Stimulated activated CD8-positive, alpha-beta memory T cell treated with anti-CD3 and anti-CD28 coated beads, Interleukin-2, amount 100 ng/mL, for 1 hour (primary cell): ENCODE measurements at places on chromosomes 6 and 20.

- no peak for DNase-seq
Observed at GRCh38 chr20:53276143-53276542, 304.0 kb downstream of the TSHZ2 start.

- no peak for DNase-seq
Observed at GRCh38 chr6:51398064-51398705, 579.5 kb downstream of the TFAP2B start.

DNA sequence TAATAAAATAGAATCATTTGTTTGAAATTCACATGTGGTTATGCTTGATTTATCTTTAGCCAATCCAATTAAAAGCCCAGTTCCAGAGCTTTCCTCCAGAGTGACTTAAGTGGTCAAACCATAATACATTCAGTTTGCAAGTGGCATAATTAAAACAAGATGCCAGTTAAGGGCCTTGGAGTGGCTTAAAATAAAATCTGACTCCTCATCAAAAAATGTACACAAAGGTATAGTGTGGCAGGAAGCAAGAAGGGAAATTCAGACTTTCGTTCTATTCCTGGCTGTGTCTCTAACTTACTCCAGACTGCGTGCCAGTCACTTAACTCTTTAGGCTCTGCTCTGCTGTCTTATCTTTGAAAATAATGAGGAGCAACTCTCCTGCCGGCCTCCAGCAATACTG is 251.3 kb upstream of the PRND start:
- no peak for DNase-seq

DNA sequence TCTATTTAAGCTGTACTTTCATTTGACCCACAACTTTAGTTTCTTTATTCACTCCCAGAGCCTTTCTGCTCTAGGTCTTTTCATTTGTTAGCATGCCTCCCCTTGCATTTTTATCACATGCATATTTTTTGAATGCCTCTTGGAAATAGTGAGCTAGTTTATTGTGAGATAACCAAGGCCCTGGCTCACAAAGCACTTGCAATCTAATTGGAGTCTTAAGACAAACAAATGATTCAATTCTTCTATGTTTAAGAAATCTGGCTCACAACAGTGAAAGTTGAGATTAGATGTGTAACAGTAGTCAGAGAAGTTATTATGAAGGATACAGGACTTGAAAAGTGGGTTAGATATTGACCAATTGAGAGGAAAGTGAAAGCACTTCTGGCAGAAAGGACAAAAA is 173.4 kb downstream of the MOXD1 start:
- no peak for DNase-seq

DNA sequence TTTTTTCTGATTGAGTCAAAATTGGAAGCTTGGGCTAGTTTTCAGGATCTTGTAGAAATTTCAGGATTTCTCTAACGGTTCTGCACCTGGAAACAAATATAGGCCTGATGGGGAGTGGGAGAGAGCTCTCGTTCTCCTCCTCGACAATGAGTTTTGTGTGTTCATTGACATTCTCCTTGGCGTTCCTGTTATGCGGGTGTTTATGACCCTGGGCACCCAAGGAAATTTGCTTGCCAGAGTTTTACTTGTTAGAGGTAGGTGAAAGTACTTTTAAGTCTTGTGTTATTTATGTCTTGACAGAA is 2.2 kb downstream of the ASXL1 start:
- no peak for DNase-seq

- DNase-seq = no peak
Observed at GRCh38 chr6:93677264-93677965, 258.1 kb upstream of the EPHA7 start.

DNA sequence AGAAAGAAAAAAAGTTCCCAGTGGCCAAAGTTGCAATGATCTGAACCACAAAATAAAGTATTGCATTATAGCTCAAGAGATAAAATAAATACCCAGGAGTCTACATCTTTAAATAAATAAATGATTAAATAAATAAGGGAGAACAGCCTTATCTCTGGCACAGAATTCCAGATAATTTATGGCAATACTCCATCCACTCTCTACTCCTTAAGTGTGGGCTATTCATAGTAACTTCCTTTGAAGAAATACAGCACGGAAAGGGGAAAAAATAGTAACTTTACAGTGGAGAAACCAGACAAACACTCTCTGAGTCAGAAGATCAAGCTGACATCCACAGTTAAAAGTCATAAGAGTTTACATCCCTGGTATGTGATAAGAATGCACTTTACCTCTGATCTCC is 11.6 kb downstream of the AURKA start:
- DNase-seq = no peak

- DNase-seq = no peak
Observed at GRCh38 chr6:81950877-81951276, 198.4 kb upstream of the TENT5A start.

GRCh38 chr6:152271776-152272464 is 365.2 kb downstream of the SYNE1 start:
- no peak for DNase-seq

DNA sequence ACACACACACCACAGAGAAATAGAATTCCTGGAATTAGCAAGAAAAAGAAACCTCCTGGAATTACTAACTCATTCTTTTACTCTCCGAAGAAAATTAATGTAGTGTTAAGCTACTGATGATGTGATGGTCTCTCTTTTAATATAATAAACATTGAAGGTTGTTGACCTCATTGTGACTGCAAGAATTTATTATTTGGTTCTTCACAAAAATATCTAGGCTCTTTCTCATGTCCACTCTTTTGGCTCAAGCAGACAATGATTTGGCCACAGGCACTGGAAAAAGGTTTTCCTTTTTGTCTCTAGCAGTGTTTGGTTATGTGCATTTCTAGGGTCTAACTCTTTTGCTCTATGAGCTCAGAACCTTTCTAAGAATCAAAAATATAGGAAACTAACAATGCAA is 811.9 kb downstream of the TENT5A start:
- no peak for DNase-seq

- no peak for DNase-seq
Observed at GRCh38 chr6:157631412-157631811, 191.6 kb upstream of the SNX9 start.

GRCh38 chr6:147195987-147196386 is 8.2 kb upstream of the STXBP5 start:
- DNase-seq = no peak

- DNase-seq = no peak
Observed at GRCh38 chr6:161233986-161234661, 39.7 kb downstream of the AGPAT4 start.

- DNase-seq = no peak
Observed at GRCh38 chr6:79598012-79598411, 33.1 kb upstream of the SH3BGRL2 start.

GRCh38 chr20:43855803-43856202 is 58.8 kb upstream of the TOX2 start:
- no peak for DNase-seq

DNA sequence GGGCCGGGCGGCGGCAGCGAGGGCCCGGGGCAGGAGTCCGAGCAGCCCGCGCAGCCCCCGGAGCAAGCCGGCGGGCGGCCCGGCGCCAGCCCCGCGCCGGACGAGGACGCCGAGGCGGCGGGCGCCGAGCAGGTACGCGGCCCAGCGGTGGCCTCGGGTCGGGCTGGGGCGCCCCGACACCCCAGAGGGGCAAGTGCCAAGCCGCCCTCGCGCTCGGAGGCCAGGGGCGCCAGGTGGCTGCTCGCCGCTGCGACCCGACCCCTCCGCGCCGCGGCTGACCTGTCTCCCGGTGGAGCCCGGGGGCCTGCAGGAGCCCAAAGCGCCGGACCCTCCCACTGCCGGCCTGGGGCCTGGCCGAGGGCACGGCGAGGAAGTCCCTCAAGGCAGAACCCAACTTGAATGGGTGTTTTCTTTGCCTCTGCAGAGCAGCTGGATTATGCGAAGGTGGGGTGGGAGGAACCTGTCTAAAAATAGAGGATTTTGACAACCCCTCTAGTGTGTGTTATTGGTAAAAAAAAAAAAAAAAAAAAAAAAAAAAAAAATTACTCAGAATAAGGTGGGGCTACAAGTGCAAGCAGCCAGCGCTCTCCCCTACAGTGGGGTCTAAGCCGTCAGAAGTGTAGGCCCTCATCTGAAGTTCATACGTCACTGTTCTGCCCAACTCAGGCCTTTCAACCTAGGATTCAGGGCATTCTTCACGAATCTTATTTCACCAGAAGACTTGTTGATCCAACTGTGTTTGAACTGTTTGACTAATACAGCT is 609 bp downstream of the OGFRL1 start:
- no peak for DNase-seq

DNA sequence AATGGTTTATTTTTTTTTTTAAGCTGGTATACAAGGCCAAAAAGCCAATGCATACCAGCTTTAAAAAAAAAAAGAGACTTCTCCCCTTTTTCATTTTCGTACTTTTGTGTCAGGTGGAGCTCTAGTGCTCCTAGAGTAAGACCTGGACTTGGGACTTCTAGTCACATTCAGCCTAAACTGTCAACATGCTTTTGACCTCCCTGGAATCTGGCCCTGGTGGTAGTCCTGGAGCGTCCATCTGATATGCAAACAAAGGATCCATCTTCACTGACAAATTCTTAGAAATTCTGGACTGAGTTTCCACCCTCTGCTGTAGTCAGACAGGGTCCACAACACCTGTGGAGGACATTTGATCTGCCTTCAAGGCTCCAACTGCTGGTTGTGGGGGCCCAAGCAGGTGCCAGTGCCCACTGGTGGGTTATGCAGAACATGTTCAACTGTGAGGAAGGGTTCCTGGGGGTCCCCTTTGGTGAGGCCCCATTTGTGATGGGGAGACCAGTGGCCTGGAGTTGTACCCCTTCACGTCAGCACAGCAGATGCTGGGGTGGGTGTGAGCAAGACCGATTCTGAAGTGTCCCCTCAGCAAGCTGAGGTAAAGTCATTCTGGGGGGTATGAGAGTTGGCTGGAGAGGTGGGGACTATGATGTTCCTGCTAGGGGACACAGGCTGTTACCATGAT is 12.6 kb upstream of the PCMTD2 start:
- DNase-seq = no peak

DNA sequence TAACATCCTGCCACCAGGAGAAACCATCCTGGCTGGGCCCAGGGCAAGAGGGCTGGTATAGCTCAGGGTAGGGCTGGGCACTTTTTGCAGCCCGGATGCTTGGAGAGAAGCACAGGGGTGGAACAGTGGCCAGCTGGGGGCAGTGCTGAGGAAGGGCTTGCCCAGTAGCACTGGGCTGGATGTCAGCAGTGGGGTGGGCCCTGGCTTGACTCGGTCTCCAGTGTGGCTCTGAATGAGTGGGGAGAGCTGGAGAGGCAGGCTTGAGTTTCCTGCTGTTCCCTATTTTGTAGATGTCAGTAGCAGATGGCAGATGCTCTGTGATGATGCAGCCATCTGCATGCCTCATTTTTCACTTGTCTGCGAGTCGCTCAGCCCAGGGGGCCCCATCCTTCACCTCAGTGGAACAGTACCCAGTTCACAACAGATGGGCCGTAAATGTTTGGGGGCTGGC is 56.3 kb upstream of the TULP1 start:
- no peak for DNase-seq

- no peak for DNase-seq
Observed at GRCh38 chr6:162618448-162619002, 109.0 kb downstream of the PRKN start.

DNA sequence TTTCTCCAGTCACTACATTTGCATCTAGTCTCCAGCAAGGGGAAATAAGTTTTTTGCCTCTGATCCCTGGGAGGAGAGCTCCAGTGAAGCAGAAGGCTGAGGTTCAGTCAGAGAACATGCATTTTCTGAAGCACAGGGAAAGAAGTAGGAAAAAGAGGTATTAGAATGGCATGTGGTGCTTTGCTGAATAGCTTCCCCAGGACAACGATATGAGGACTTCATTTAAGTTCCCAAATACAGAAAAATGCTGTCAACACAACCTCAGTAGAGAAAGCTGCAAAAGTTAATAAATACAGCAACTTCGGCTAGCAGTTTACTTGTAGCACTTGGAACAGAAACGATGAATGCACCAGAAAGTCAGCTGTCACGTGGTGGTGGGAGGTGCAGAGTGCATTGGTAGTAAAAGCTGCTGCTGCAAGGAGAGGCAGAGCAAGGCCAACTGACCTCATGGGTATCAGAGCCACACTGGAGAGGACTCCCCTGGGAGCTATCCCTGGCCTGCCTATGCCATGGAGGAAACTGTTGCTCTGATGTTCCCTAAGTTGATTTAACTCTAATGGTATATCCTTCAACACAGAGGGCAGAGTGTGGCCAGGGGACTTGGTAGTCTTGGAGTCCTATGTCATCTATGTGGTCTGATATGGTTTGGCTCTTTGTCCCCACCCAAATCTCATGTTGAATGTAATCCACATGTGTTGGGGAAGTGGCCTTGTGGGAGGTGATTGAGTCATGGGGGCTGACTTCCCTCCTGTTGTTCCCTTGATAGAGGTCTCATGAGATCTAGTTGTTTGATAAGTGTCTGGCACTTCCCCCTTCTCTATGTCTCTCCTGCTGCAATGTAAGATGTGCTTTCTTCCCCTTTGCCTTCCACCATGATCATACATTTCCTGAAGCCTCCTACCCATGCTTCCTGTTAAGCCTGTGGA is 85.9 kb downstream of the ADTRP start:
- DNase-seq = no peak

DNA sequence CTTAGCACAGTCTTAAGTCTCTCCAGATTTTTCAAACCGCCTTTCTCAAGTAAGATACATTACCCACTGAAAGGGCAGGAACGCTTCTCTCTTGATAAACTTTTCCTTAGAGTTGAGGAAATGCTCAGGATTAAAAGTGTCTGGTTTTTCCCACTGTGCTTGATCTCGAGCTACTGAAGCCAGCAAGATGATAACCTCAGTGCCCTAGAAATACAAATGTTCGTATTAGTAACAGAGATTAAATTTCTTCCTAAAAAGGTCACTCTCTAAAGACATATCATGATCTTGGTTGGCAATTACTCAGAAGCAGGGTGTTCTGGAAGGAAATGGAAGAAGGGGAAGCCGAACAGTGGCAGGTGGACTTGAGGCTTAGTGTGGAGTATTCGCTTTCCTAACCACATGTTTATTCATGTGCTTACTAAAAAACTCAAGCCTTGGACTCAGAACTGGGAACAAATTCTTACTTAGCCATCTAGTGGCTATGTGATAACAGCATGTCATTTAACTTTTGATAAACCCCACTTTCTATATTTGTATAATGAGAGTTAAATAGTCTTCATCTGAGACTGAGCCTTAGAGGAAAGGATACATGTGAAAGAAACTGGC is 20.1 kb downstream of the C6orf141 start:
- DNase-seq = no peak

GRCh38 chr6:48766349-48766748 is 655.4 kb upstream of the PTCHD4 start:
- DNase-seq = no peak

- no peak for DNase-seq
Observed at GRCh38 chr6:93433592-93433991, 14.2 kb upstream of the EPHA7 start.

DNA sequence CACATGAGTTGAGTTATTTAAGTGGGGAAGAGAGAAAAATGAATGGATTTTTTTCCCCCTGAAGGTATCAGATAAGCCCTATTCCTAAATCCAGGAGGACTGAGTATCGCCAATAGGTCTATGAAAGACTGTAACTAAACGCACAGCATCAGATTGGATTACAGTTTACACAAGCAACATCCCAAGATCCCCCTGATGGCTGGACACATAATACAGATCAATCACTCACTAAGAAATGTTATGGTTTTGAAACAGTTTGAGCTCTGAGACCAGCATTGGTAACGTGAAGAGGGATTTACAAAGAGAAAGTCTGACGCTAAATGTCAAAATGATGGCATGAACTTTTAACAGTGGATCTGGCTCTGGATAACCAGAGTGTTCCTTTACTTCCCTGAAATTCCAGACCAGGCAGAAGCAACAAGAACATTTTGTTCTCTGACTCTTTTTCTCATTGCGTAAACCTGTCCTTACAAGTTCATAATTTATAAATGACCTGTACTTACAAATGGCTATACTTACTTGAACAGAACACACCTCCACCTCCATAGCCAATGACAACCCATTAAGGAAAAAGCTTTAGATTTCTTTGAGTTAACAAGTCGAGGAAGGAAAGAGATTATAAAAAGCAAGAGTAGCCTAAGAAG is 131.8 kb upstream of the BEND3 start:
- no peak for DNase-seq
